ENCODE measurements at places on chromosomes 16 and 17. TPM values are rescaled to one million over a fixed set of nuclear protein-coding genes. Genes with fewer than 3 reads are reported as not detected.
A peak's percentile ranks its signal among the peaks of the same experiment; 100 is the strongest.

- DNase-seq: no peak
Measured at GRCh38 chr17:48068491-48068961, 20.4 kb downstream of the NFE2L1 start.

DNA sequence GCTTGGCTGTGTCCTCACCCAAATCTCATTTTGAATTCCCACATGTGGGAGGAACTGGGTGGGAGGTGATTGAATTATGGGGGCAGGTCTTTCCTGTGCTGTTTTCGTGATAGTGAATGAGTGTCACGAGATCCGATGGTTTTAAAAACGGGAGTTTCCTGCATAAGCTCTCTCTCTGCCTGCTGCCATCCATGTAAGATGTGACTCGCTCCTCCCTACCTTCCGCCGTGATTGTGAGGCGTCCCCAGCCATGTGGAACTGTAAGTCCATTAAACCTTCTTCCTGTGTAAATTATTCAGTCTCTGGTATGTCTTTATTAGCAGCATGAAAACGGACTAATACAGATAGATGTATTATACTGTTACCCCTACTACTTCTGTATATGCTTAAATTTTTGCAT is 3.6 kb downstream of the SPATA33 start:
- no peak for DNase-seq

DNA sequence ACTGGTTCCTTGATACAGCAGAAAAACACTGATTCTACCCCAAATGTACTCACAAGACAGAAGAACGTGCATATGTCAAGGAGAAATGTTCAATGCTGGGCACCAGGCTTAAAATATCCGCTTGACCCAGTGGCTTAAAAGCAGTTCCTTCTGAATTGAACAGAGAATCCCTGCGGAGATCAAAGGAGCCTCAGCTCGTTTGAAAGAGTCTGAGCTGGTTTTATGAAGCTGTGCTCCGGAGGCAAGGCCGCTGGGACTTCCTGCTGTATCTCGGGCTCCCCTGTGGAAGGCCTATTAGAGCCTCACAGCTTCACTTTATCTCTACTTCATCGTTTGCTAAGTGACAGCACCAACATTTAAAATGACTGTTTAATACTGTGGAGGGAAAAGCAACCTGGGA is 2.2 kb downstream of the LMF1 start:
- no peak for DNase-seq

DNA sequence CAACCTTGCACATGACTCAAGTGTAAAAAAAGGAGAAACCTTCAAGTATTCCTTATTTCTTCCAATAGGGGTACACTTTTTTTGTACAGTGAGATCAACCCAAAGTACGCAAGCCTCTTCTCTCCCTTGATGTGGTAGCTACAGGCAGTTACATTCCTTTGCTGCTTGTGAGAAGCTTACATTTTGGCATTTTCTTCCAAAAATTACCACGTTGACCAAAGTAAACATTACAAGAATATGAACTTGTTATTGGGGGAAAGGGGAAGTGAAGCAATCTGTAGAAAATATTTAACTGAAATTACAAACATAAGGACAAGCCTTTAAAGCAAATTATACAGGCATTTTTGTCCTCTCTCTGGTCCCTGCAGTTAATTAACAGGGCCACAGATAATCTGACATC is 97.0 kb upstream of the TOB1 start:
- no peak for DNase-seq

- DNase-seq: no peak
Measured at GRCh38 chr17:58308173-58308984, 20.2 kb downstream of the TSPOAP1 start.

GRCh38 chr17:8685381-8685780 is 54.9 kb upstream of the MYH10 start:
- no peak for DNase-seq

- no peak for DNase-seq
Measured at GRCh38 chr16:2152695-2153506, 2.7 kb upstream of the TRAF7 start.

GRCh38 chr17:39094607-39095308 is 56.7 kb downstream of the PLXDC1 start:
- no peak for DNase-seq

DNA sequence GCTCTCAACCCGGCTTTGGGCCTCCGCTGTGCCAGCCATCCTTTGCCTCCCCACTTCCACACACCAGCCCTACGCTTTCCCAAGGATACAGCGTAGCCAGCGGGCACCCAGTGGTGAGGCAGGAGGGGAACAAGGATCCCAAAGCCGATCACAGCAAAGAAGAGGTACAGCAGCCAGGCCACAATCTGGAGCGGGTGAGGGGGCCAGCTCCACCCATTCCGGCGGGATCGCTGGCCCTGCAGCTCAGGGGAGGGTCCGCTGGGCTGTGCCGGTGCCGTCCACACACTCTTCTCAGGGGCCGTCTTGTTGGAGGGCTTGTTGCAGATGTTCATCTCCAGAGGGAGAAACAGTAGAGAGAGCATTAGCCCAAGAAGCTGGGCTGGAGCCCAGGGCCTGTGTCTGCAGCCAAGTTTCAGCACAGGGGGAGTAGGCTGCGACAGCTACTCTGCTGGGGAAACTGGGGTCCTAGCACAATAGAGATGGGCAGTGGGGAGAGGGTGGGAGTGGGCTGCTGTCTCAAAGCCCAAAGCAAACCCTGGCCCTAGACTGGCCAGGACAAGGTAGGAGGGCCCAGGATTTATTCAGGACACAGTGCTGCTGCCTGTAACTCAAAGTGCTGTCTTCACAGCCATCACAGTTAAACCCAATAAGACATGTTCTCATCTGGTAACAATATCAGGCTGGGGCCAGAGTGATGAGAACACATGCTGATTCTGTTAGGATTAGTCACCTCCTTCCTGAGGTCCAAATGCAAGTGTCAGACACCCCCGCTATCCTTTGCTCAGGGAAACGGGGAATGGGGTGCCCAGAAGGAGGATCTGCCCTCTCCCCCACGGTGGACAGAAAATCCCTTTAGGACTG is 9.9 kb downstream of the ZDHHC1 start:
- DNase-seq: no peak

DNA sequence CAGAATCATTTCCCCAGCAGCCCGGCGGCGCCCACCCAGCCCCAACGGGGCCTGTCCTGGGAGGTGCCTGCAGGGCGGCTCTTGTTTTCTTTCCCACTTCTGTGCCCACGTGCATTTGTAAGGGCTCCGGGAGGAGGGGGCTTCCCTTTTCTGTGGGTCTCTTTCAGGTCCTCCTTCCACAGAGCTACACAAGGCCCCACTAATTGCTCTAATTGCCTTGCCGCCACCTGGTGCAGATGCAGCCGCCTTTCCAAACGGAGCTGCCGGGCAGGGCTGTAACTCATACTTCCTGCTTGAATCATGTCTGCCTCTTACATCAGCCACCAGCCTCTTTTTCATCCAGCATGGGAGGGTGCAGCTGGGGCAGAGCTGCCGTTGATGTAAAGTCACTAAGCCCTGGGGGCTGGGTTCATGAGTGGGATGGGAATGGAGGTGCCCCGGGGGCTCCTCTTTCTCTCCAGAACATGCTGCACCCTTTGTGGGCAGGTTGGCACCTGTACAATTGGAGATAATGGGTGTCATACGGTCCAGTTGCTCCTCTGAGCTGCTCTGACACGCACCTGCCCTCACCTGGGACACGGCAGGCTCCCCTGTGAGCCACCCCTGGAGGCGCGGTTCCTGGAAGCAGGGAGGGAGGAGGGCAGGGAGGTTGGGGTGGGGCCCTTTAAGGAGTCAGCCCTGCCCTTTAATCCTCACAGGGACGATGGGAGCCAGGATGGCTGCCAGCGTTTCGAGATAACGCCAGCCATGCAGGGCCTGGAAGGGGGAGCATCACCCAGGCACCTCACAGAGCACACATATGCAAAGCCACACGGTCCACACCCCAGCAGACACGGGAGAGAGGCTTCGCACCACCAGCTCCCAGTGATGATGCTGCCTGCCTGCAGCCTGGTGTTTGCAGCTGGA is 41.1 kb upstream of the KLHDC4 start:
- DNase-seq: peak; percentile 72

DNA sequence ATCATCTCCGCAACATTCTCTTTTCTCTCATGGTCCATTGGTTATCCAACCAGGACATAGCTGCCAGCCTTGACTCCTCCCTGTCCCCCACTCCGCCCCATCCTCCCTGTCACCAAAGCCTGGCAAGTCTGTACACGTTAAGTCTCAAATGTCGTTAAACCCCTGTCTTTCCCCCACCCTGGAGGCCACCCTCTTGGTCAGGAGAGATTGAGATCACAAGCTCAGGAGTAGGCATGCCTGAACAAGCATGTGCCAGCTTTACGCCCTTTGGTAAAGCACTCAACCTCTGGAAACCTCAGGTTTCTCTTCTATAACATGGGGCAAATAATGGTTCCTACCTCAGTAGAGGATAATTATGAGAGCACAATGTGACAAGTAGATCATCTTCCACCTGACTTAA is 38.1 kb upstream of the CCL1 start:
- no peak for DNase-seq

DNA sequence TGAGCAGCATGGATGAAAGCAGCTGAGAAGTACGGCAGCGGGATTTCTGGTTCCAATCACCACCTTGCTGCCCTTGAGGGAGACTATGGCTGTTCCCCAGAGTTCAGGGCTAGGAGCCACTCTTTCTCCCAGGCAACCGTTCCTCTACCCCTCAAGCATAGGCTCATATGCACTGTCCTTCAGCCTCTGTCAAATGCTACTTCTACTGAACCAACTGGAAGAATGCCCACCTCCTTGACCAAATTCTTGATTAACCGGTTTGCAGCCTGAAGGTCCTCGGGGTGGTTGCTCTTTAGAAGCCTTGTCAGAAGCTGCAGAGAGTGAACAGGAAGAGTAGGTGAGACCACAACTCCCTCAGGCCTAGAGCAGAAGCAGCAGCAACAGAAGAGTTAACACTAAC is 23.8 kb downstream of the GGA2 start:
- DNase-seq: no peak

DNA sequence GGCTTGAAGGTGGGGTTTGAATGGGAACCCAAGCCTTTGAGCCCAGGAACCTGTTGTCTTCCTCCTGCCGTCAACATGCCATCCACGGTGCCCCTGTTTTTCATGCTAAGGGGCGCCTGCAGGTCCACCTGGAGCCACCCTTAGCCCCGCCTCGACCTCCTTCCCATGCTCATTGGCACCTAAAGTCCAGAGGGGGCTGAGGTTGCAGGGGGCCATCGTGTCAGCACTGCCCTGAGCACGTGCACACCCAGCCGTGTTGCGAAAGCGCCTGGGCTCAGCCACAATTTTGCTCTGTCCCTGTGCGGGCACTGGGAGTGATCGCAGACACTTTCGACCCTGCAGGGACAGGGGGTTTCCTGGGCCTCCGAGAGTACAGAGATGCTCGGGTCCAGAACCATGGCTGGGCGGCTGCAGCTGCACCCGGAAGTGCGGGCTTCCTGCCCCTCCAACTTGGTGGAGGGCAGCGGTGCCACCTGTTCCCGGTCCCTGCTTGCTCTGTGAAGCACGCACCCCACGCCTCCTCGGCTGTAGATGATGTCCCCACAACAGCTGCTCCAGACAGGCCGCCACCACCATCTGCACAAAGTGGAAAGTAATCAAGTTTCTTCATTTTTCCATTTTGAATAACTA is 454.7 kb downstream of the CDH8 start:
- DNase-seq: no peak

- no peak for DNase-seq
Measured at GRCh38 chr16:80990978-80991377, 15.7 kb downstream of the CMC2 start.

GRCh38 chr16:3880623-3881498 is at the start of gene CREBBP:
TSS of gene CREBBP (minus strand) at chr16:3880713. CDS start at chr16:3879916, 797 bp downstream.
- peak; percentile 90 for DNase-seq

- no peak for DNase-seq
Measured at GRCh38 chr17:7668482-7668881, 17.8 kb downstream of the ATP1B2 start.

GRCh38 chr16:50248845-50249244 is 17.5 kb upstream of the ADCY7 start:
- DNase-seq: no peak

- DNase-seq: peak; percentile 85
Measured at GRCh38 chr17:73192894-73193701, at the start of gene COG1. TSS of gene COG1 (plus strand) at chr17:73193055. CDS start at chr17:73193070, 15 bp downstream.

GRCh38 chr16:23255000-23255399 is 47.1 kb upstream of the SCNN1B start:
- DNase-seq: no peak

DNA sequence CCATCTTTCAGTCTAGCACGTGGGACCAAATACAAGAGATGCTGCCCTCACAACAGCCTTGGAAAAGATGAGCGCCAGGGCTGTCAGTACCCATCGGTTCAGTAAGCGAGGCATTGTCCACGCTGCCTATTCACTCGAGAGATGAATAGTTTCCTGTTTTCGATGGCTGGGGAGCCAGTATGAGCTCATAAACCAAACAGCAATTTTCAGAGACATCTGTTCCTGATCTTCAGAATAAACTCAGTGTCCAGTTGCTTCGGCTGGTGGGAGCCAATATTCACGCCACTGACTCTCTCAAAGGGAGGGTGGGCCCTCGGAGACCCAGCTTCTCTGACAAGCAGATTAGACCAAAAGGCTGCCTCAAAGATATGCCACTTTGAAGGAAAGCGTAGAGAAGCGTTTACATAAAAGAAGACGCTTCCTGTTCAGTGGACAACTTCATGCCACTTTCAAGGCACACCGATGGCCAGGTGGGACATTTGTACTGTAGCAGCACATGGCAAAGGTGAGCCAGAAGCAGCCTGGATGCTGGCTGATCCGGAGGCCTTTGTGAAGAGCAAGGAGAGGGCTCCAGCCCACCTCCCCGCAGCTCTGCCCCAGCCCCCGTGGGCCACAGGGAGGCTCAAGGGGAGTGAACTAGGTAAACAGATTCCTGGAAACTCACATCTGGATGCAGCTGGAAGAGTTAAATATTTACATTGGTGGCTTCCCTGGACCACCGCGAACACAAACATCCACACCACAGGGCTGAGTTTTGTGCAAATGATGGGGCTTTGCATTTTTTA is 6.0 kb downstream of the TIMM22 start:
- no peak for DNase-seq

GRCh38 chr16:10619271-10619849 is 39.0 kb upstream of the EMP2 start:
- DNase-seq: peak; percentile 17

- DNase-seq: no peak
Measured at GRCh38 chr17:57652811-57653210, 92.3 kb downstream of the CCDC182 start.

GRCh38 chr16:31453255-31454204 is 5.8 kb upstream of the ARMC5 start:
- no peak for DNase-seq

GRCh38 chr16:9345880-9346279 is 254.4 kb downstream of the HAPSTR1 start:
- DNase-seq: no peak

- DNase-seq: peak; percentile 30
Measured at GRCh38 chr17:80396157-80397033, 18.6 kb upstream of the ENDOV start.

Gene KRTAP9-2
- not detected for polyA plus RNA-seq

Gene TUBD1
- 25.4 TPM for polyA plus RNA-seq

Gene KCNJ18
- polyA plus RNA-seq: not detected

Gene LPO
- polyA plus RNA-seq: not detected

Gene TEKT5
- polyA plus RNA-seq: not detected

Gene OR4D1
- 0.89 TPM for polyA plus RNA-seq

Gene CCL5
- 12.4 TPM for polyA plus RNA-seq

Gene ALDH3A2
- polyA plus RNA-seq: 38.8 TPM
